ENCODE measurements at places on chromosomes 5 and 9.
A peak's percentile ranks its signal among the peaks of the same experiment; 100 is the strongest.

GRCh38 chr5:167944121-167944852 is 347.2 kb upstream of the WWC1 start:
- DNase-seq: no peak

GRCh38 chr9:70594386-70594944 is 180.0 kb upstream of the KLF9 start:
- DNase-seq: no peak

DNA sequence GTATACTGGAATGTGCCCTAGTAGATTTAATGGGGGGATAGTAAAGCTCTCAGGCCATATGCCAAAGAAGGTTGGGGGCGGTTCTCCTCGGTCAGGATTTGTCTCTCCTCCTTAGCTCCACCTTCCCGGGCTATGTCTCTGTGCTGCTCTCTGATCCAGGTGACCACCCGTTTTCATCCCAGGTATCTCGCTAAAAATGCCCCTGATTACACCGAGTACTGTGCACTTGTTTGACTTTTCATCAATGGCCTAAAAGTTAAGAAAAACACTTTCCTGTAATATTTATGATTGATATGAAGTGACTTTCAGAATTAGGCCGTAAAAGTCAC is 724 bp downstream of the NDUFS6 start:
- DNase-seq: no peak

DNA sequence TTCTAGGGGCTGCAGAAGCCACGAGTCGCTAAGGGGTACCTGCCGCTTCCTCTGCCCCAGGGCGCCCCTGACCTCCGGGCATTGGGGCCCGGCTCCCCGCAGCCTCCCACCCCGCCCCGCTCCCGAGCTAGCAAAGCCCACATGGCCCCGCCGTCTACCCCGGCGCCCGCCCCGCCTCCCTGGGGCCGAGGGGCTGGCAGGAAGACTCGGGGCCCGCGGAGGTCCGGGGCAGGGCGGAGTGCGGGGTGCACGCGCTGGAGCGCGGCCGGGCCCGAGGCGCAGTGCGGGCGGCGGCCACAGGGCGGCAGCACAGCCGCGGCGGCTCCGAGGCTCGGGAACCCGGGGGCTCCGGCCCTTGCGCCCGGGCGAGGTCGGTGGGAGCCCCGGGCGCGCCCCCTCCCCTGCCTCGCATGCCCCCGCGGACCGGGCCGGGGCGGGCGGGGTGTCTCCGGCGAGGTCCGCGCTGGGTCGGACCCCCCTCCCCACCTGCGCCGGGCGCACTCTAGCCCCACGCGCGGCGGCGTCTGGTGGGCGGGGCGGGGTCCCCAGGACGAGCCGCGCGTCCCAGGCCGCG is 6.7 kb downstream of the NRARP start:
- peak; percentile 91 for DNase-seq

- DNase-seq: no peak
Measured at GRCh38 chr5:68960961-68961360, 132.9 kb upstream of the SLC30A5 start.

DNA sequence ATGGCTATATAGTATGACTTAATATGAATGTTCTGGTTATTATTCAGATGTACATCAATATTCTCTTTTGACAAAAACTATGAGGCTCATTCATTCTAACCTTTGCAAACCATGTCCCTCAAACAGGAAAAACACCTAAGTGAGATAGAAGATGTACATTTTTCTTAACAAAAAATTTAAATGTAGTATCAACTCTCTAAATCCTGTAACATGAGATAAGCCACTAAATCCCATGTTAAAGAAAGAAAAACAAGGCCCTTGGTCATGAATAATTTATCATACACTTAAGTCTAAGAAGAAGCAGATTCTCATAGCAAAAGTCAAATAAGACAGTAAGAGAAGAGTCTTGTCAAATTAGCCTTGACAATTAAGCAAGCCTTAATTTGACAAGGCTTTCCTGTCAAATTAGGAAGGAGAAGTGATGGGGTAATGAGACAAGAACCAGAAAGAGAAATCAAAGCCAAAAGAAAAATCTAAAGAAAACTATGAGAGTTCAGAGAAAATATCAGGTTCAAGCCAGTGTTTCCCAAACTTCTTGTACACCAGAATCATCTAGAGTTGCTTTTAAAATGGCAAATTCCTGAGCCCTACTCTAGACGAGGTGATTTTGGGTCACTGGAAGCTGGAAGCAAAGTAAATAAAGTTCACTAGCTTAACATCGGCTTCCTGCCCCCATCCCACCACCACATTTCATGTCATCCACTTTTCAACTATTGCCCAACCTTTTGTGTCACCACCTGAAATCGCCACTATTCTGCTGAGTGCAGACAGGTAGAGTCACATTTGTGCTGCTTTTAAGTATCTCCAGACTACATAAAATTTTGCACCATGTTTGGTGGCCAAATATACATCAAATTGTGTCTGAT is 76.5 kb downstream of the NR6A1 start:
- DNase-seq: no peak

DNA sequence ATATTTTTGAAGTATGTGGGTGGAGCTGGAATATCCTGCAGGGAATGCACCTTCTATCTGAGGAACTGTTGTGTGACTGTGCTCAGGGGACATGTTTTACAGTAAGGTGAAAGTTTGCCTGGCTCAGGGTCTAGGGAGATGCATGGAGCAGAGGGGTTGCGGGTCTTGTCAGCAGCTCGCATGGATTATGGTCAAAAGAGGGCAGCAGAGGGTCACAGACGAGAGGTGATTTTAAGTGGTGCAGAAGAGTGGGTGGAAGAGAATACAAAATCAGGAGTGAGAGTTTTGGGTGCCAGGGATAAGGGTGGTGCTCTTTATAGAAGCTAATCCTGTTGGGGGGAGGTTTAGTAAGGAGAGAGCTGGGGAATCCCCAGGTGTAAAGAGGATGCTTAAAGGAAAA is 53.5 kb upstream of the GRIN3A start:
- DNase-seq: no peak

DNA sequence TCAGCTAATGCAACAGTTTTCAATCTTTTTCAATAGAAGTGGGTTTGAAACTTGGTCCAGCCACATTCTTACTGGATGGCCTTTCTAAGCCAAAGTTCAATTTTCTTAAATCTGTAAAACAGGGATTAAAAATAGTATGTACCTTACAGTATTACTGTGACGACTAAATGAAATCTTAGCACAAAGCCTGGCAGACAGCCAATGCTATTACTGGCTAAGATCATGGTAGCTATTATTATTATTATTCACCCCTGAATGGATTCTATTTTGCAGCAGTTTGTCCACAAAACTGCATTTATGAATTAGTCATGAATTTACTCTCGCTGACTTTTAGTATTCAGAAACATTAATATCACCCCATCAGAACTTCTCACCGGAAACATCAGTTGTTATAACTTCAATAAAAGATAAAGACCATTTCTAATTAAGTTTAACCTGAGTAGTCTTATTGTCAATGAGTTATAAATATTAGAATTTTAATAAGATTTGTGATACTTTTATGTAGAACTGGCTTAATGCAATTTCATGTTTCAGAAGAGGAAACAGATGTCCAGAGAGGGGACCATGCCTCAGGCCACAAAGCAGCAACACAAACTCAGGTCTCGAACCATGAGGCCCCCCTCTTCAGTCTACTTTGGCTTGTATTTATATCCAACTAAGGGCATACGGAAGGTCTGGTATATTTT is 468.2 kb downstream of the ARHGEF28 start:
- no peak for DNase-seq
